T-helper 1 cell (primary cell): ENCODE measurements at places on chromosomes 3 and 15.

- no peak for DNase-seq
These were observed 92.5 kb upstream of the PFN2 start for GRCh38 chr3:150063237-150063636.

DNA sequence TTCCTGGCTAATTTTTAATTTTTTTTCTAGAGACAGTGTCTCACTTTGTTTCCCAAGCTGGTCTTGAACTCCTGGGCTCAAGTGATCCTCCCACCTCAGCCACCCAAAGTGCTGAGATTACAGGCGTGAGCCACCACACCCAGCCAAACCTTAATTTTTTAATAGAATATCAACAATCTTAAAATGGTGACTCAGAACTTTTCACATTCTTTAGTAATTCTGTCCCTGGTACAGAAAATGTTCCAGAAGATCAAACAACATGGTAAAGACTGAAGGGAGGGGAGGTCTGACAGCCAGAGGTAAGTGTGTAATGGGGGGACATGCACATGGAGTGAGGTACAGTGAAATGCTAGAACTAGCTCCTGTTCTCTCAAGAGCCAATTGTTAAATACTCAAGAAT is 38.2 kb downstream of the DNAH12 start:
- DNase-seq, result no peak

GRCh38 chr15:52348056-52348745 is 52.6 kb upstream of the MYO5C start:
- no peak for DNase-seq

GRCh38 chr3:157531771-157532170 is 28.6 kb upstream of the VEPH1 start:
- DNase-seq, result no peak

GRCh38 chr3:110625201-110625747 is 446.3 kb upstream of the NECTIN3 start:
- no peak for DNase-seq

- DNase-seq, result no peak
These were observed 4.6 kb upstream of the SKIL start for GRCh38 chr3:170352936-170353335.

DNA sequence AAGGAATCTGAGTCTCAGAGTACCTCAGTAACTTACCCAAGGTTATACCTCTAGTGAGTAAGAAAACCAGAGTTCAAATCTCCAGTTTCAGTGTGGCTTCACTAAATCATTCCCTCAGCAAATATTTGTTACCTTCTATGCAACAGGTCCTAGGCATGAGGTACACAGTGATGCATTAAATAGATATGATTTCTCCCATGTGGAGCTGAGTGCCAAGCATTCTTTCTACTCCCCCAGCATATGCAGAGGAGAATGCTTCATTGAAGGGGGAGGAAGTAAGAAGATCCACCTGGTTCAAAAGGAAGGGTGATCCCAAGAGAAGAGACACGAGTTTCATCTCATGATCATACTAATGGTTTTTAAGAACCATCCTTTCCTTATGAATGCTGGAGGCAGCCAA is 6.8 kb upstream of the MTHFS start:
- DNase-seq, result no peak

DNA sequence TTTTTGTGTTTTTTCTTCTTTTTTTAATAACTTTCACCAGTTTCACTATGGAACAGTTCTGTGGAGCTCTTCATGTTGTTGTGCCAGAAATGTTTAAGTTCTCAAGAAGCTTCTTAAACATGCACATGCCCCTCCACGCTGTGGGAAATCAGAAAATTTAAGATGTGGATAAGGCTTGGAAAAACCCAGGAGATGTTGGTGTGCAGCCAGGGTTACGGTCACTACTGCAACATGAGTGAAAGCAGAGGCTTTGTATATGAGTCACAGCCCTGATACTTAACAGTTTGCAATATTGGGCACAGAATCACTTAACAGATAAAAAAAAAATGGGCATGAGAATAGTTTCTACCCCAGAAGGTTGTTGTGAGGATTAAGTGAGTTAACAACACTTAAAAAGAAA is 399.9 kb downstream of the LRTM1 start:
- no peak for DNase-seq
